ENCODE measurements at places on chromosomes 4 and X. TPM values are rescaled to one million over a fixed set of nuclear protein-coding genes. Genes with fewer than 3 reads are reported as not detected.

GRCh38 chrX:108285918-108286317 lies 152.3 kb downstream of the COL4A6 start:
- no peak for DNase-seq

GRCh38 chrX:134377537-134377936 lies 82.4 kb upstream of the HPRT1 start:
- DNase-seq: no peak

DNA sequence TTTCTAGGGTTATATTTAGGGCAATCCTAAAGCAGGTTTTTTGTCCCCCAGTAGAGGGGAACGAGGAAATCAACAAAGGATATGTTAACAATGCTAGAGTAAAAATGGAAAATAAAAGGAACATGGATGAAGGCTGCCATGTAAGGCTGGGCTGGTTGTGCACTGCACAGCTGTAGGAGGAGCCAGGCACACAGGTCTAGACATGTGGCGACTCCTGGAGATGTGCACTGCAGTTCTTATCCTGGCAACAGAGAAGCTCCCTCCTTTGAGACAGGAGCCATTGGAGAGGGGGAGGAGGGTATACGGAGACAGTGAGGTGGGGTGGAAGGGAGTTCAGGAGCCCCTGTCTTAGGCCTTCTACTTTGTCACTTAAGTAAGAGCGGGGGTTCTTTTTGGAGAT lies 65.9 kb downstream of the NAT8L start:
- no peak for DNase-seq

Gene STEEP1
- 13.6 TPM for total RNA-seq

GRCh38 chr4:24588216-24588954 lies 4.0 kb upstream of the DHX15 start:
- DNase-seq: no peak

- no peak for DNase-seq
These were observed 204.9 kb downstream of the APBB2 start for GRCh38 chr4:41009411-41009810.

- DNase-seq: no peak
These were observed 225.2 kb upstream of the LEF1 start for GRCh38 chr4:108393890-108394472.

DNA sequence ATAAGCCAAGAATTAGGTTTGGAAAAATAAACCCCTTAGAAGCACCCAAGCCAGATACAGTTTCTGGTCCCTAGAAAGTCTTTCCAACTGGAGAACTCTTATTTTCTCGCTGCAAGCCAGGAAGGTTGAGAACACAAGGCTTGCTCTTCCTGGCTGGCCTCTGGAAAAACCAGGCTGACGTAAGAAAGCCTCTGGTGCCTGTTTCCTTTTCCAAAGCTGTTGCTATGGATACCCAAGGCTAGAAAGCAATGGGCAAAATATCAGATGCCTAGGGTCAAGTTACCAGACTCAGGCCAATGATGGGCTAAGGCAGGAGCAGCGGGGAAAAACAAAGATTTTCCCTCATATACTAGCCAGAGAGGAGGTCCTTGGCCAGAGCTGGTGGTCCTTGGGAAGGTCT lies 281.6 kb downstream of the KLHL13 start:
- DNase-seq: no peak

GRCh38 chrX:39815631-39816030 lies 282.1 kb downstream of the BCOR start:
- DNase-seq: no peak

DNA sequence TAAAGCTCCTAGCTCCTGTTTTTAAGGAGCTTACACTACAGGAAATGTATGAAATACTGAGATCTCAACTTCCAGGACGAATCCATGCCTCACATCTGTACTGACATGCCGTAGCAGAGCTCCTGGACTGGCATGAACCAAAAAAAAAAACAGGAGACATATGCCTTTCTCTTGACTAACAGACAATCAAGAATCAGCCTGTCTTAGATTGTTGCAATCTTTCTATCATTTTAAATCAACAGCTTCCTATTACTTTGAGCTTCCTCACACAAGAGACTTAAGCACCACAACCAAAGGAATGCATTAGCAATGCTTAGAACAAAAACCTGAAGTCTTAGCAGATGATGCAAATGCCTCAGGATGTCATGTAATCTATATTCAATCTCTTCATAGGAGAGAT lies 34.7 kb upstream of the AREG start:
- no peak for DNase-seq

Gene SMIM20
- total RNA-seq: 19.5 TPM

Gene CENPE
- 2.2 TPM for total RNA-seq

DNA sequence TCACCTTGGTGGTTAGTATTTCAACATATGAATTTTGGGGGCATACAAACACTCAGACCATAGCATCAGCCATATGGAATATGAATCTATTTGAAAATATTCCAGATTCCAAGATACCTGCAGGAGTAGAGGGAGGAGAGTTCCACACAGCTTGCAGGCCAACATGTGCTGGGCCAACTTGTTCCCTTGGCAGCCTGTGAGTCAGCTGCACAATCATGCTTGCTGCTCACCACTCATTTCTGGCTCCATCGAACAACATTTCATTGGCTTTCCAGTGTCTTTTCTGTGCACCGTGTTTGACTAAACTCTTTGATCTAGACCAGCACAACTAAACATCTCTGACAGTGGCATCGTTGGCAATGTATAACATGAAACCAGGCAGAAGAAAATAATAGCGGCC lies 282.5 kb upstream of the RASGEF1B start:
- no peak for DNase-seq

GRCh38 chr4:152009031-152009670 lies 248.3 kb upstream of the GATB start:
- DNase-seq: no peak

DNA sequence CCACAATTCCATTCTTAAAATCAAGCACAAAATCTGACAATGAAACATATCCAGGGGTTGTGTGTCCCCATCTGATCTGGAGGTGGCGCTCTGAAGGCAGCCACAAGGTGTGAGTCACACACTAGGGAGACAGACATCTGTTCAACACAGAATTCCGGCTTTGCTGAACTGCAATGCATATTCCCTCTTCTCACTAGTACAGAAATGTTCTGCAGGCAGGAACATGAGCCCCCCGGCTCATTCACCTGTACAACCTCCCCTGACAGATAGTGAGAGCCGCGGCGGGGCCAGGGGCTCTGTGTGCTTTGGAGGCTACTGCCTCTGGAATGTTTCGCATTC lies 41.9 kb downstream of the WDR1 start:
- no peak for DNase-seq

GRCh38 chr4:146318894-146319293 lies 104.6 kb downstream of the REELD1 start:
- no peak for DNase-seq

DNA sequence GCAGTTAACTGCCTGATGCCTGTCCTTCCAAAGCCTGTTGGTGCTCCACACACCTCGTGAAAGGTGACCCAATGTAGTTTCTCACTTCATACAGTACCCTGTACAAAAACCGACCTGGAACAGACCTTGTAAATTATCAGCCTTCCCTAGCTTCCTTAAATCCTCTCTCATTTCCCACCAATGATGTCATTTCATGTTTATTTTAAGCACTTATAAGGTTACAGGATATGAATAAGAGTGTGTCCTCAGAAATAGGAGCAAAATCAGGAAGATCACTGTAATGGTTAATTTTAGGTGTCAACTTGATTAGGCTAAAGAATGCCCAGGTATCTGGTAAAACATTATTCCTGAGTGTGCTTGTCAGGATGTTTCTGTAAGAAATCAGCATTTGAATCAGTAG lies 44.7 kb downstream of the TMEM150C start:
- DNase-seq: no peak

GRCh38 chr4:5504486-5504885 lies 203.9 kb downstream of the EVC2 start:
- DNase-seq: no peak

GRCh38 chr4:184101711-184102110 lies 116.0 kb downstream of the ENPP6 start:
- DNase-seq: no peak

GRCh38 chr4:10114607-10115006 lies 2.0 kb downstream of the WDR1 start:
- DNase-seq: no peak

Gene PAGE4
- total RNA-seq: not detected

Data from posterior vena cava (tissue), 2 donors.